ENCODE measurements at places on chromosomes 16 and 17. TPM values are rescaled to one million over a fixed set of nuclear protein-coding genes. Genes with fewer than 3 reads are reported as not detected.

GRCh38 chr17:1227917-1228780, 42.1 kb upstream of the BHLHA9 start:
- no peak overlapping the region for H3K27ac ChIP-seq
- H3K4me3 ChIP-seq, result peak overlapping the region; percentile 7
- no peaks in the 10 kb centered on the region for H3K36me3 ChIP-seq
- no peak for DNase-seq
- peaks cover 15% of the 10 kb centered on the region for H3K4me1 ChIP-seq
- H3K27me3 ChIP-seq, result peaks cover 32% of the 10 kb centered on the region

KRT13 gene
- total RNA-seq, result not detected

- H3K36me3 ChIP-seq, result no peaks in the 10 kb centered on the region
- no peaks in the 10 kb centered on the region for H3K4me1 ChIP-seq
- no peak overlapping the region for H3K4me3 ChIP-seq
- peaks cover 6% of the 10 kb centered on the region for H3K27me3 ChIP-seq
These were observed 401.6 kb downstream of the NPIPA7 start for GRCh38 chr16:16780588-16780987.

- peaks cover 17% of the 10 kb centered on the region for H3K36me3 ChIP-seq
- H3K27me3 ChIP-seq, result no peaks in the 10 kb centered on the region
- H3K27ac ChIP-seq, result no peak overlapping the region
- no peak overlapping the region for H3K4me3 ChIP-seq
These were observed 2.5 kb downstream of the CIAPIN1 start for GRCh38 chr16:57444711-57445110.

DNA sequence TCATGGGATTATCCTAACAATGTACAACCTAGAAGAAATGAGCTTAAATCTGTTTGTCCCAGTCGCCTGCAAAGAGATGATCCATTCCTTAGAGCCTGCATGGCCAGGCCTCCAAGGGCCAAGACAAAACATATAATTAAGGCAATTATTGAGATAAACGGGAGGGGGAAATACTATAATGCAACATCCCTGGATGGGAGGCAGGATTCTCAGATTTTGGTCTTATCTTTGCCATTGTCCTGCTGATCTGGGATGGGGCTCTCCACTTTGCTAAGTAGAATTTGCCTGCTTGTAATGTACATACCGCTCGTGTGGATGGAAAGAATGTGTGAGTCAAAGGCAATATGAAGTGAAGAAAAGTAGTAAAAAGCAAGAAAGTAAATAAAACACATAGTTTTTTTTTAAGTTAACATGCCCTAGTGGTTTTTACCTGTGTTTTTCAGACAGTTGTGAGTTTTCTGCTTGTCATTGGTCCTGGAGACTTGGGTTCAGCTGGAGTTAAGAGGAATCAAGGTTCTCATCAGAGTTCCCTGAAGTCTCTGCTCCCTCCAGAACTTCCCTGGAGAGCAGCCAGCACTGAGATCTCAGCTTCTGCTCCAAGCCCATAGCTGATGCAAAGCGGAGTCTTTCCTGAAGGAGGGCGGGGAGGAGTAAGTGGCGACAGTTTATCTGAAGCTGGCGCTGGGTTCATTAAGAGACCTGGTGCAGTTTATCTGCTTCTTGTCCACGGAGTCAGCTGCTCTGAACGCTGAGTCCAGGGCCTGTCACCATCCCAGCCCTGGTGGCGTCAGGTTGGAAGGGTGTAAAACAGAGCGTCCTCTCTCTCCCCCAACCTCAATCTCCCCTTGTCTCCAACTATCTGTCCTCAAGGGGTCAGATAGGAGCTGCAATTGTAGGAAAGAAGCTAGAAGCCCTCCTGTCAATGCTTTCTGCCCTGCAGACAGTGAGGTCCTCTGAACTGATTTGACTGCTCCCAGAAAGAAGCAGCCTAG, 30.1 kb downstream of the HOXB1 start:
- no peak overlapping the region for H3K4me3 ChIP-seq
- H3K27ac ChIP-seq, result no peak overlapping the region
- no peaks in the 10 kb centered on the region for H3K4me1 ChIP-seq
- no peak for DNase-seq

DNA sequence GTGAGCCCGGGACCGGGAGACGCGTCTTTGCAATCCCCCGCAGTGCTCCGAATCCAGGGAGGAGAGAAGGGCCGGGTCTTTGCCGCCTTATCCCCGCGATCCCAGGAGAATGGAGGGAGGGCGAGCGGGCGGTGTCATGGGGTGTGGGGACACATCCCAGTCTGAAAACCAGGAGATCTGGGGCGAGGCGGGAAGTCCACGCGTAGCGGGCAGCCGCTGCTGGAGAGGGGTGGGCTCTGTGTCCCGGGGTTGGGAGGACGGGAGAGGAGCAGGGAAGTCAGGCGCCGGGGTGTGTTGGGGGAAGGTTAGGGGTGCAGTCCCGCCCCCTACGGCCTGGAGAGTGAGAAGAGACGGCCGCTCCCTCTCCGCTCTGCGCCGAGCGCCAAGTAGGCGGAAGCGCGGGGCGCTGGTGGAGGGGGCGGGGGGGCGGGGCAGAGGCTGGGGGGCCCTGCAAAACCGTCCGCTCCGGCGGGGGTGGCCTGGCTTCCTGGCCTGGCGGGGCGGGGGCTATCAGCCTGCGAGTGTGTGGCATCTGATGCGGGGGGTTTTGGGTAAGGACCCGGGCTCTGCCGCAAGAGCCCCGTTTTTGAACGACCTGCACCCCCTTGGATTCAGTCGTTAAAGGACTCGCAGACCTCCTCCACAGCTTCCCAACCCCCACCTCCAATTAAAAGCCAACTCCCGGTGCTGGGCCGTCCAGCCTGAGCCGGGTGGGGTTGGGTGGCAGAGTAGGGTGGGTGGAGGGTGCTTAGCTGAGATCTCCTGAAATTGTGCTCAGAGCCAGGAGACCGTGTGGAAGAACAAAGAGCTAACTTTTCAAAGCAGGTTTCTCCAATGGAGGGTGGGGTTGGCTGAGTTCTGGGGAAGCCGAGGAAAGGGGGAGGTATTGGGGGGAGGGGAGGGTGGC, 654 bp downstream of the LASP1 start:
- H3K27ac ChIP-seq, result peak overlapping the region; percentile 86
- H3K4me3 ChIP-seq, result peak overlapping the region; percentile 97
- H3K36me3 ChIP-seq, result peaks cover 25% of the 10 kb centered on the region

GRCh38 chr17:48631693-48632578, 5.8 kb upstream of the HOXB9 start:
- no peak overlapping the region for H3K4me3 ChIP-seq
- no peak for DNase-seq

DNA sequence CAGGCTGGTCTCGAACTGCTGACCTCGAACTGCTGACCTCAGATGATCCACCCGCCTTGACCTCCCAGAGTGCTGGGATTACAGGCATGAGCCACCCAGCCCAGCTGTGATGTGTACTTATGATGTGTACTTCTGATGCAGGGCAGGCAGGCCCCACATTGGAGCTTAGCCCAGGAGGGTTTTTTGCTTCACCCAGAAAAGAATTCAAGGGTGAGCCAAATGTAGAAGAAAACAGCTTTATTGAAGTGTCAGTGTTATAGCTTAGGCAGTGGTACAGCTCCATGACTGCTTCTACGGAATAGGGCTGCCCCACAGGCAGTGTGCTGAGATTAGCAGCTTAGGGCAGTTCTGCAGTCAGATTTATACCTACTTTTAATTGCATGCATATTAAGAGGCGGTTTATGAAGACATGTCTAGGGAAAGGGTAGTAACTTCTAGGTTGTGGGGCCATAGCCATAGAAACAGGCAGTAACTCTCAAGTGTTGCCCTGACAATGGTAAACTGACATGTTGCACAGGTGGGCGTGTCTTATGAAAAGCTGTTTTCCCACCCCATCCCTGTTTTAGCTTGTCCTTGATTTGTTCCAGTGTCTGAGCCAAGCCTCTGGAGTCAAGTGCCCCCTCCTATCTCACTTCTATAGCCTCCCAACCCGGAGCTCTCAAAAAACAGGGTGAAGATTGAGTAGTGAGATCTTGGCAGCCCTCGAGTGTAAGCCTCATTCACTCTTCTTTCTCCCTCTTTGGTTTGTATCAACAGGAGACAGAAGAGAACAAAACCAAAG, 24.1 kb upstream of the POLR3E start:
- H3K4me3 ChIP-seq, result no peak overlapping the region
- no peaks in the 10 kb centered on the region for H3K27me3 ChIP-seq
- no peak overlapping the region for H3K27ac ChIP-seq
- H3K4me1 ChIP-seq, result no peaks in the 10 kb centered on the region

KCNG4 gene
- not detected for total RNA-seq

DNA sequence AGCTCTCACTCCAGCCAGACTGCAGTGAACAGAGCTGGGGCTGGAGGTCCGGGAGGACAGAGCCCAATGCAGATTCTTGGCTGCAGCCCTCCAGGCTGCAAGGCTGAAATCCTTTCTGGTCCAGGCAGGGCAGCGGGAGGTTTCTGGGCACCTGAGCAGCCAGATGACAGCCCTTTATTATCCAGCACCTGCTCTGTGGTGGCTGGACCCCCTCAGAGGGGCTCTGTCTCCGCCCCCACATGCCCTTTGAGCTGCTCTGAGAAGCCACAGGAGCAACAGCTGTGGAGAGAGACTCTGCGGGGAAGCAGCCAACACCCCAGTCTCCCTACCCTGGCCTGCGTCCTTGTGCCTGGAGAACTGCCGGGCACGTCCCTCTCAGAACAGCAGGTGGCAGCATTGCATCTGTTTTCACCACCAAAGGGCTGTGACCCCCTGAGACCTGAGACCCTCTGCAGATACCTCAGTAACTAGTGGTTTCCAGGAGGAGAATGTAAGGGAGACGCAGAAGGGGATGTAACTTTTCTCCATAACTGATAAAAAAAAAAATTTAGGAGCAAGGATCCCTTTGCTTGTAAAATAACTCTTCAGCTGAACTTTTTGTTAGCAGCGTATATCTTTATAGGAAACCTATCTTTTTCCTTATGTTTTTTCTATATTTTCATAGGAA, 3.7 kb upstream of the CNP start:
- no peaks in the 10 kb centered on the region for H3K27me3 ChIP-seq
- peaks cover 21% of the 10 kb centered on the region for H3K4me1 ChIP-seq
- no peaks in the 10 kb centered on the region for H3K36me3 ChIP-seq
- H3K27ac ChIP-seq, result no peak overlapping the region

DNA sequence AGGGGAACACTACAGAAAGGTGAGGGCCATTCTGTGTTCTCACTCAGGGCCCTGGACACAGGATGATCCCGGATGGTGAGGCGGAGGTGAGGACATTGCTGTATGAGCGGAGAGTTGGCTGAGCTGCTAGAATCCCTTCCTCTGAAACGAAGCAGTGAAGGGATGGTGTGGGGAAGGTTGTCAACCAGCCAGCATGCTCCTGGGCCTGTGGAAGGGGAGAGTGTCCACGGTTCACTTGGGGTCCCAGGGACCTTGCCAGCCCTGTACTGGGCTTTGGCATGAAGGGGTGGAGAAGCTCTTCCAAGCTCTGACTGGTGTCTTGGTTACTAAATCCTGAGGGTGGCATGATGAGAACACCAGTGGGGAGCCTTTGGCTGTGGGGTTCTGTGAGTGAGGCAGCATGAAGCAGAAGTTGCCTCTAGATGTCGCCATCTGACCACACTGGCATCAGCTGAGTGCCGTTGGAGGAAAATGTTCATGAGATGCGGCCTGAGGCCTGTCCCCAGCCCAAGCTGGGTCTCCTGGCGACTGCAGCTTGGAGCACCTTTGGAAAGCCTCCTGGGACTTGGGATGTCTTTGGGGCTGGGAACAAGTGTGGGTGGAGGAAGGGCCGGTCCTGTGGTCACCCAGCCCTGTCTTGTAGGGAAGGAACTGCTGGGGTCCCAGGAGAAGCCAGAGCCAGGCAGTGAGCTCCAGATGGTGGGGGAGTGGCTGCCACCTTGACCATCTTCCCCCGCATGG, 14.8 kb downstream of the PDP2 start:
- DNase-seq, result peak; percentile 65
- no peak overlapping the region for H3K27ac ChIP-seq

DNA sequence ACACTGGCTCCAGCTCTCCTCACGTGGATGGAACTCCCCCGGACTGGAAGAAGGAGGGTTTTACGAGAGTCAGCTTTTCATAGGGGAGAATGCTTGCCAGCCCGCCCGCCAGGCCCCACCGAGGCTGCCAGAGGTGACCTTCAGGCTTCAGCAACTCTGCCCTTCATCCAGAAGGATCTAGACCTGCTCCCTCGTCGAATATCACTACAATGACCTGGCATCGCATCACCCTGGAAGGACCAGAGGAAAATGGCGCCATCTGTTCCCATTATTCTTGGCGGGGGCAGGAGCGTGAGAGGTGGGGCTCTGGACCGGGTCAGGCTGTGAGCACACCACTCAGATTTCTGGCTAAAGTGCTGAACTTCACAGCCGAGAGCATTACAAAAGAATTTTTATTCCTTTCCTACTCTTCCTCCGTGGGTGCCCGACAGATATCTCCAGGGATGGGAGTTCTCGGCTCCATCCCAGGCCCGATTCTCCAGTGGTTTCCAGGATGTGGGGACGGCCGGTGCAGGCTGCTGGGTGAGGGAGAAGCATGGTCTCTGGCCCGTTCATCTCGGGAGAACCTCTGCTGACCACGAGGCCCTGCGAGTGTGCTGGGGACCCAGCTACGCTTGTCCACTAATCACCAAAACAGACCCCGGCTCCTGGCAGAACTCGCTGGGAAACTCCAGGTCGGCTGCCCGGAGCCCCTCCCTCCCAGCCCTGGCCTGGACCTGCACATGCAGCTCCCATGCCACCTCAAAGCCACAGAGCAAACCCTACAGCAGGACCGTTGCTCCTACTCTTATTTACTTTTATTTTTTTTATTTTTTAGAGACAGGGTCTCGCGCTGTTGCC, 36.8 kb upstream of the ZNF469 start:
- no peak overlapping the region for H3K27ac ChIP-seq
- no peak for DNase-seq
- peaks cover 13% of the 10 kb centered on the region for H3K4me1 ChIP-seq
- no peaks in the 10 kb centered on the region for H3K36me3 ChIP-seq
- H3K4me3 ChIP-seq, result no peak overlapping the region

GRCh38 chr16:68772030-68772681, 35.1 kb downstream of the CDH1 start:
- H3K4me3 ChIP-seq, result no peak overlapping the region
- H3K27ac ChIP-seq, result no peak overlapping the region

GRCh38 chr17:915538-916201, 63.9 kb downstream of the NXN start:
- H3K4me1 ChIP-seq, result no peaks in the 10 kb centered on the region
- no peak overlapping the region for H3K27ac ChIP-seq
- no peak for DNase-seq

- H3K4me1 ChIP-seq, result peaks cover 12% of the 10 kb centered on the region
- no peak overlapping the region for H3K27ac ChIP-seq
- DNase-seq, result no peak
- no peaks in the 10 kb centered on the region for H3K27me3 ChIP-seq
- no peak overlapping the region for H3K4me3 ChIP-seq
- no peaks in the 10 kb centered on the region for H3K36me3 ChIP-seq
These were observed 616 bp downstream of the PTX4 start for GRCh38 chr16:1488054-1488601.
